ENCODE measurements at places on chromosomes 6 and 20.

DNA sequence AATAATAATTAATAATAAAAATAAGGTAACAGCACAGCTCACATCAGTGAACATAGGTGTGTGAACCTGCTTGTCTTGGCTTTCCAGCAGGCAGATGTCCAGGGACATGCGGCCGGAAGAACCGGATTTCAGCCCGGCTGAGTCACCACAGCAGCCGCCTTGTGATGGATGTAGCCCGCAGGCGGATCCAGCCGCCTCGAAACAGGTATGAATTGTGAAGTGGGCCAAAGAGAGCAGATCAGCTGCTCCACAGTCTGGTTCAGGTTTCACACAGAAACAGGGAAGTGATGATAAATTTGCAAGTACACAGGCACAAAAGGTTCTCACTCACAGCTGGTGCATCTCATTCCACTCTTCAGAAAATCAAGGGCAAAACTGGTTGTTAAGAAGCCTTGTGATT, 55.1 kb downstream of the ID4 start:
- DNase-seq = no peak

- no peak for DNase-seq
These were observed 114.2 kb downstream of the BCAS1 start for GRCh38 chr20:53956013-53956715.

- no peak for DNase-seq
These were observed 38.8 kb downstream of the SUMO4 start for GRCh38 chr6:149438855-149439254.

GRCh38 chr20:2246069-2246491, 49.7 kb upstream of the TGM3 start:
- no peak for DNase-seq

DNA sequence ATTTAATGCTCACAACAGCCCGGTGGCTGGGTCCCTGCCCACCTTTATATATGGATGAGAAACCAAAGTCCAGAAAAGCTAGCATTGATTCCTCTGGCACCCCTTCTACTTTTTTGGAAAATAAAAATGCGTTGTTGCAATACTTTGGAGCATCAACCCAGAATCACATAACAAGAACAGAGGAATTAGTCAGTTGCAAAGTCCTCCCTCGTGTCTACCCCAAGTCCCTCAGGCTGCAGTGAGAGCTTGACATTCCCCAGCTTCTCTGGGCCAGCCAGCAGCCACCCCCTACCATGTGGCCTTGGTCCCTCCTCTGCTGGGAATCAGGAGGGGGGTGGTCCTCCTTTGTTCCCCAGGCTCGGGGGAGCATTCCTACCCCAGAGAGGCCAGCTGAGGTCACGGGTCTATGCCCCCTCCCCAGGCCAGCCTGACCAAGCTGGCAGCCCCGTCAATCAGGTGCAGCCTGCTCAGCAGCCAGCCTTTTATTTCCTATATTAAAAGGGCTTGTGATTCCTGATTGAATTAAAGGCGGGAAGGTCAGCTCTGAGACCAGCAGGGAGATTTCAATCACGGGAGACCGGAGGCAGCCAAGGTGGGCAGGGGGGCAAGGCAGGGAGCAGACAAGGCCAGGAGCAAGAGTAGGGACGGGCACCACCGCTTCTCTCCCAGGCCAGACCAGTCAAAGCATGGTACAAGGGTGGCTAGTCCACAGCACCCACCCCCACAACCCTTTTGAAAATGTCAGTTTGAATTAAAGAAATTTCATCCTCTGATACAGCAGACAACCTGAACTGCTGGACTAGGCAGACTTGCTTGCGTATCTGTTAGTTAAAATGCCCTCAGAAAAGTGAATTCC, 158.9 kb downstream of the MRPL14 start:
- no peak for DNase-seq

DNA sequence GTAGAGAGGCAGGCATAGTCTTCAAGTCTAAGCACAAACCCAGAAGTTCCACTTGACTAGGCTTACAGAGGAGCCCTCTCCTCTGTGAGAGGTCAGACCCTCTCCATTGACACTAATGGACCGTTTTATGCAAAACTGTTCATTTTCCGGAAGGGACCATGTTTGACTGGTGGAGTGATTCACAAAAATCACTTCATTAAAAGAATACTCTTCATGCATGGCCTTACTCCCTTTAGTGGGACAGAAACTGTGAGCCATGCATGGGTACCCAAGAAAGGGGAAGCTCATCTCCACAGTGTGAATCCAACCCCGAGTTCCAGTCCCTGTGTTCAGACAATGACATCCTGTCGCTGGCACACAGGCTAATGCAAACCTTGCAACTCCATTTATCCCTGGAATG, 63.2 kb downstream of the OLIG3 start:
- no peak for DNase-seq

DNA sequence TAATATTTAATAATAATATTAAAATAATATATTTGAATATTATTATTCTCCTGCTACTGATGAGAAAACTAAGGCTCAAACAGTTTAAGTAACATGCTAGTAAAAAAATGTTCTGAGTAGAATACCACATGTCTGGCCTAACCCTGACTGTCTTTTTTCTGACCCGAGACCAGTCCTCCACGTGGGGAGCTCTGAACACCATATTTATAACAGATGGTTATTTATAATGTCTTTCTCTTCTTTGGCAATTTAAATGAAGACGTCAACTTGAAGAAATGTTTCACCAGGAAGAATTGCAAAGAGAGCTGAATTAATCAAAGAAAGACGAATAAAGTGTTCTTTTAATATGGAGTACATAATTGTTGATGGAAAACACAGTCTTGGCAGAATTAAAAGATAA, 82.0 kb downstream of the SLC22A3 start:
- no peak for DNase-seq

GRCh38 chr20:43681468-43681942, 14.6 kb downstream of the MYBL2 start:
- DNase-seq = no peak

- DNase-seq = no peak
These were observed 175.2 kb upstream of the AFDN start for GRCh38 chr6:167651318-167652041.

- no peak for DNase-seq
These were observed 50.7 kb downstream of the TAF4 start for GRCh38 chr20:62014889-62015537.

GRCh38 chr6:2945153-2945452, 26.3 kb downstream of the SERPINB6 start:
- DNase-seq = no peak

DNA sequence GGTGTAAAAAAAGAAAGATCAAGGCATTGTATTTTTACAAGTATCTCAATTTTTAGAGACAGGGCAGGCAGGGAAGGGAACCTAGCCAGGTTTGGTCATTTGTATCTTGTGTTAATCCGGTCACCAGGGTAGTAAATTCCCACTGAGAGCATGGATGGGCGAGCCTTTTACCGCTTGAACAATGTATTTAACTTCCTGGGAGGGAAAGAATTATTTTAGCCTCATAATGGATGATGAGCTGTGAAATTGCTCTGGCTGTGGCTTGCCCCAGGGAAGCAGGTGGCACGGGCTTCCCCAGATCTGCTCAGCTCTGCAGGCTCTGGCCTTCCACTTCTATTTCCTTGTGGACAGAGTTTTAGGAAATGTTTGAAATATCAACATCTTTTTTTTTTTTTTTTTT, 72.9 kb downstream of the TOX2 start:
- DNase-seq = no peak

DNA sequence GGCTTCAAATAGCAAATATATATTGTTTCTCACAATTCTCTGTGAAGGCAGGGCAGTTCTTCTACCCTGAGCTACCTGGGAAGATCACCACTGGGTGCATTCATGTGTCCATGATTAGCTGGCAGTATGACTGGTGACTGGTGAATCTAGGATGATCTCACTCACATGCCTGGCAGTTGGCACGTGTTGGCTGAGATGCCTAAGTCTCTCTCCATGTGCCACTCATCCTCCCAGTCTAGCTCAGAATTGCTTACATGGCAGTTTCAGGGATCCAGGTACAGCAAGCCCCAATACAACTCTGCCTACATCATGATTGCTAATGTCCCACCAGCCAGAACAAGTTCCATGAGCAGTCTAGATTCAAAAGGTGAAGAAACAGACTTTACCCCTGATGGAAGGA, 346.8 kb upstream of the CNR1 start:
- no peak for DNase-seq

GRCh38 chr6:85591207-85591606, 2.5 kb downstream of the SNX14 start:
- no peak for DNase-seq

All from suppressor macrophage treated with lipopolysaccharide for 4 hours (primary cell).